ENCODE measurements at places on chromosomes 3 and 15.

- DNase-seq: no peak
Observed at GRCh38 chr15:47186075-47186474, 531.2 kb upstream of the SEMA6D start.

DNA sequence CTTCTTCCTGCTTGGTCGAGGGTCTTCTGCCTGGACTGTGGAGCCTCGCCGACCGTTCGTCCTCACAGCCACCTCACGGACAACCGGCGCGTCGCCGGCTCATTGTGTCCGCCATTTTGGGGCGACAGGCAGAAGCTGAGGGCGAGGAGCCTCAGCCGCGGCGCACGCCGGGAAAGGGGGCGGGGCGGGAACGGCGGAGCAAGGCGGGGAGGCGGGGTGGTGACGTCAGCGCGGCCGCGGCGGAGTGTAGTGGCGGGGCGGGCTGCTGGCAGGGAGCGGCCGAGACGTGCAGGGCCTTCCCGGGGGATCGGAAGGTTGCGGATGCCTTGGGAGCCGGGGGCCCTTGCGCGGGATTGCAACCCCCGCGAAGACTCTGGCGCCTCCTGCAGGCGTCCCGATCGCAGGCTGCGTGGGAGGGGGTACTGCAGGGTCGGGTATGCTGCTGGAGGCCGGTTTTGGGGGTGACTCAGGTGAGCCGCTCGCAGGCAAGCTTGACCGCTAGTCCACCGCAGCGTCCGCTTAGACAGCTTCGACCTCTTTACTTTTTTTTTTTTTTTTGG, at the start of gene WDR82:
Gene WDR82 (minus strand): TSS at position 140 of the 560 bp plus-strand sequence. CDS start 288 bp downstream, outside the sequence.
- DNase-seq: peak; percentile 73

DNA sequence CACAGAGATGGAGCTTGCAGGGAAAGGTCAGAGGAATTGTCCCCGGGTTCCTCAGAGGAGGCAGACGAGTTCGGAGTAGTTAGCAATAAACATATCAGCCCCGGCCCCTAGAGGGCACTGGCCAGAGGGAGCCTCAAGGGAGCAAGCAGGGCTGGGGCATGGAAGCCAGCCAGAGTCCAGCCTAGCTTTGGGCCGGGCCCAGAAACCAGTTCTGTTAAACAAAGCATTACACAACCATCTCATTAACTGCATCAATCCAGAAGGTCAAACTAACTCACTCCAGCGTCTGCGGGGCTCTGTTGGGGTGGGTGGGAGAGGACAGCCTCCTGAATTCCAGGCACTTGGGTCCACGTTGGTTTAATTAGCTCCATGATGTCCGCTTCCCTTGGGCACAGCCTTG, 41.0 kb upstream of the IREB2 start:
- no peak for DNase-seq

DNA sequence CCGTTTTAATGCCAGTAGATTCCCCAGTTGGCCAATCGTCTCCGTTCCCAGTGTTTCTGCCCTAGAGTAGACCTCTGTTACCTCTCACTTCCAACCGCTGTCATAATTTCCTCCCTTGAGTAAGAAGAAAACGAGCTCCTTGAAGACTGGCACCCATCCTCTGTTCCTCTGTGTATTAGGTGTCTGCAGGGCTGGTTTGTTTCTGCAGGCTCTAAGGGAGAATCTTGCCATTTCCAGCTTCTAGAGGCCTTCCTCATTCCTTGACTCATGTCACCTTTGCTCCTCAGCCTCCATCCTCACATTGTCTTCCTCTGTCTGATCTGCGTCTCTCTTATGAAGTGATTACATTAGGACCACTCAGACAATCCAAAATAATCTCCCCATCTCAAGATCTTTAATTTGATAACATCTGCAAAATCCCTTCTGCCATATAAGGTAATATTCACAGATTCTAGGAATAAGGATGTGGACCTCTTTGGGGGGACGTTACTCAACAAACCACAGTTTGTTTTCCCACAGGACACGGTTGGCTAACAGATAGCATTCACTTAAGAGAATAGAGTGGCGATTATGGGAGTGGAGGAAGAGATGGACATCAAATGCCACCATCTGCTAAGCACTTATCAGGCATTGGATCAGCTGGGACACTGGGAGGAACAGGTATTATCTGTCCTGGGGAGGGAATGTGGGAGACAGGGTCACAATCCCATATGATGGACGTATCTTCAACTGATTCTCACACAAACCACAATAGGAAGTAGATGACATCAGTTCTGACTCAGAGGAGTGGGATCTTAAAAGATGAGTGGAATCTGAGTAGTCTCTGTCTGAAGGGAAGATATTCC, 17.1 kb downstream of the ARHGAP31 start:
- no peak for DNase-seq

GRCh38 chr3:18247776-18248310, 177.3 kb downstream of the SATB1 start:
- DNase-seq: no peak

DNA sequence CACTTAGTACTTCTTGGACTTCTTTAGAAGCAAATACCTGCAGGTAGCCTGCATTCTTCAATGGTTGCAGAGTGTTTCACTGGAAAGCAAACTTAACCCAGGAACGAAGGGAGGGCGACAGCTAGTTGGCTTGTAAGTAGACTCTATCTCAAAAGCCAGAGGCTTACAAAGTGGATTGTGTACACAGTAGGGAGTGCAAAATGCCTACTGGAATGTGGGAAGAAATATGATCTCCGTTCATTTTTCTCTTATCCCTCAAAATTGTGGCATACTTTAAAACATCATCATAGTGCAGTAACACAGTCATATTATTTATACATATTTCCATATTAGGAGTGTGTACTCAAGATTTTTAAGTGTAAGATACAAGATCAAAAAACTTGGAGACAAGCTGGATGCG, 155.7 kb downstream of the LIPC start:
- peak; percentile 71 for DNase-seq

- DNase-seq: no peak
Observed at GRCh38 chr3:108127301-108127988, 36.6 kb upstream of the CD47 start.

DNA sequence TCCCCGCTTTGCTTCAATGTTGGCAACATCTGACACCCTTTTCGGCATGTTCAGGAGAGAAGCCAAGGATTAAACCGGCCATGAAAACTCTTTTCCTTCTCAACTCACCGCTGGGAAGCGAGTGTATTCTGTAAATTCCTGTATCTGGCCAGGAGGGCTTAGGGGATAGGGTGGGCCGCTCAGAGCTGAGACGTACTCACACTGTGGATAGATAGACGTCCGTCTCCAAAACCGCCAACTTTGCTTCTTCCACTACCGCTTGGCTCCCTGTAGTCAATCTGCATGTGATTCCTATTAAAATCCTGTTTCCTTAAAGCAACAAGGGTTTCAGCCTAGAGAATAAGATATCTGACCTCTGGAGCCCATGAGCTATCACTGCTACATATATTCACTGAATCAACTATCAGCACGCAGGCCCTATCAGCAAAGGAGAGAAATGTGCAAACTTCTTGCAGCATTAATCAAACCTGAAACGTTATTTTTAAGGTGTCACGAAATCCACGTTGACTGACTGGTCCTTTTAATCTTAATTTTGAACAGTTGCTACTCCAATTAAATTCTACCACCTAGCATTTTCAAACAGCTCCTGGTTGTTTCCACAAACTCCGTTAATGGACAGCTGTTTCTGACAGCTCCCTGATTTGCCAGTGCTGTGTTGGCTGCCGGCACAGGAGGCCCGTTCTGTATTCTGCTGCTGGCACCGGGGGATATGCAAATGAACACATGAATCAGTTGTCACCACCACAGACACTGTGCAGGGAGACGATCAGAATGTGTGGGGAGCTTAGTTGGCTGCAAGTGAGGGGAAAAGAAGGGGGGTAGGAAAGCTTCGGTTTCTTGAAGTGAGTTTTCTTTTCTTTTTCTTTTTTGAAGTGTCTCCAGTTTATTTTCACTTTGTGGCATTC, 438.9 kb upstream of the ARRDC4 start:
- no peak for DNase-seq

DNA sequence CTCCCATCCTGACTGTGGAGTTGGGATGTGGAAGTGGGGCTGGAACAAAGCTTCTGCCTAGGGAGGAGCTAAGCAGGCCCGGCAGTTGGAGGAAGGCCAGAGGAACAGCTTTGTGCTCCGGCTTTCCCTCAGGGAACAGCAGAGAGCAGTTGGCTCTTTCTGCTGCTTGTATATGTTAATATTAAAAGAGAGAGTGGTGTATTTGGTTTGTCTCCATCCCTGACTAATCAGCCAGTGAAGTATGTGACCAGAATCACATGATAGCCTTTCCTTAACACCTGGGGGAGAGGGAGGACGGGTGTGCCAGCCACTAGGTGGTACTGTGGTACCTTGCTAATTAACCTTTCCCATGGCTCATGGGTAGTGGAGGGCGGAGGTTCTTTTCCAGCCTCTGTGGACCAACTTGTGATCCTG, 10.0 kb downstream of the EIF2B5 start:
- no peak for DNase-seq

- no peak for DNase-seq
Observed at GRCh38 chr3:137012097-137012501, 54.3 kb downstream of the IL20RB start.

DNA sequence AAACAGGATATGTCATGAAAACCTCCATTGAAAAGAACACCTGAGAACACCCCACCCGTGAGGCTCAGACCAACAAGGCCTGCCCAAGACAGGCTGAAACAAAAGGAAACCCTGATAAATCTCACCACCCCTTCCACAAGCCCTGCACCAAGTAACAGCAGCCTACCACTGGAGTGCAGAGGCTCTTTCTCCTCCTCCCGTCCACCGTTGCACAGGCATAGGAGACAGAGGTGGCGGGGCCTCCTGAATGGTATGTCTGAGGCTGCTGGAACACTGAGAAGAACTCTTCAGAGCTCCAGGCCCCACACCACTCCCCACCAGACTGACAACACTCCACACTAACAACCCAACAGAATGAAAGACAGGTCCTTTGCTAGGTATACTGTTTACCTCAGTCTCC, 21.4 kb downstream of the CHDH start:
- DNase-seq: no peak

- DNase-seq: no peak
Observed at GRCh38 chr3:29284497-29284896, 3.6 kb downstream of the RBMS3 start.

DNA sequence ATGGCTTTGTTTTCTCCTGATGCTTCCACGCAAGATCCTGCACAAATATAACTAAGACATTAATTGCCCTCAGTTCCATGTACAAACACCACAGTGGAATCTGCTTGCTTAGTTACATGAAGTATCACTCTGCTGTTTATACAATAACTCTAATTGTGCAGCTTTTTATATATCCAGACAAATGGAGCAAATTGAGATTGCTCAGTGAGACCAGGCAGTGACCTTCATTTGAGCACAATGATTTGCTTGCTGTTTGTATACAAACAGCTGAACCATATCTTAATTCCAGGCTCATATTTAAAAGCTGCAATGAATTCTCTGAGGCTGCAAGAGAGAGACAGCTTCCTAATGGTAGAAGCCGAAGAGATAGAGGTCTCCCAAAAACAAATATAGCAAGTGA, 243.7 kb downstream of the CADPS start:
- no peak for DNase-seq

- no peak for DNase-seq
Observed at GRCh38 chr3:128349963-128350599, 116.6 kb downstream of the DNAJB8 start.

GRCh38 chr3:147615035-147615434, 205.9 kb downstream of the ZIC1 start:
- no peak for DNase-seq

DNA sequence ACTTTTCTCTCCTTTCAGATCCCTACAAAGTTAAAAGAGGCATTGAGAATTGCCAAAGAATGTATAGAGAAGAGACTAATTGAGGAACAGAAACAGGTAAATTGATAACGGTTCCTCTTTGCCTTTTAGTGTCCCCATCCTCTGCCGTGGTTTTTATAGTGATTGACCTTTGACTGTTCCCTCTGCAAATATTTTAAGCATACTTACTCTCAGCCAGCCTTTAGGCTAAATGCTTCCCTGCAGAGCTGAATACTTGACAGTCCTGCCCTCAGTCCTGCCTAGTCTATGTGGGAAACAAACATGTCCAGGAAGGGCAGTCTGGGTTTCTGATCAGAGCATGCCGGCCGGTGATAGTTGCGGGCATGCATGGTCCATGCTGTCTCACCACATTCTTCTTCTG, 24.7 kb downstream of the PDHB start:
- DNase-seq: no peak

- no peak for DNase-seq
Observed at GRCh38 chr15:46456456-46456855, 821.6 kb downstream of the SQOR start.

DNA sequence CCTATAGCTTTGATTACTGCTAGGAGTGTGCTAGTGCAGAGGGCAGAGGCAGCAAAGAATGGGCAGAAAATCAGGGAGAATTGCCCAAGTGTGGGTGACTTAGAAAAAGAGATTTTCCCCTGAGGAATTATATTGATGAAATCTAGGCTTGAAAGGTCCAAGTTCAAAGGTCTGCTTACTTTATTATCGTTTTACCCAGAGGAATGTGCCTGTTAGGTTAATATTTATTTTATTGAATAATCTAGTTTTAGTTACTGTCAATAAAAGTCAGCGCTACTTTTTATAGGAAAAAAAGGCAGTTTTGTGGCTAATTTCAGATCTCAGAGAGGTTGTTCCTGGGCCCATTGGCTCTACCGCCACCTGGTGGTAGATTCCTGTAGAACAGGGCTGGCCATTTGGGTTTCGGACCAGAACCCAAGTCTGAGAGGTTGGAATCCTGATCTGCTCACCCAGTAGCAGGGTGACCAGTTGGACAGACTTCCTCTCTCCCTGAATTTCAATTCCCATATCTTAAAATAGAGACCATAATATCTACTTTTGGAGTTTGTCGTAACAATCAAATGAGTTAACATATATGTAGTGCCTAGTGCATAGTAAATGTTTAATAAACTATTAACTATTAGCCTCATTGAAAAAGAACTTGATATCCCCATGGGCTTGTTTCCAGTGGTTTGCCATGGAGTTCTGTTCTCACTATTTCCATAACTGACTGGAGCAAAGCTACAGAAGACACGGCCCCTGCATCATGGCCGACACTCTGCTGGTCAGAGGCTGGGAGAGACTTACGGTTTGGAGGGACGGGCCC, 62.7 kb upstream of the ZNF148 start:
- peak; percentile 31 for DNase-seq

DNA sequence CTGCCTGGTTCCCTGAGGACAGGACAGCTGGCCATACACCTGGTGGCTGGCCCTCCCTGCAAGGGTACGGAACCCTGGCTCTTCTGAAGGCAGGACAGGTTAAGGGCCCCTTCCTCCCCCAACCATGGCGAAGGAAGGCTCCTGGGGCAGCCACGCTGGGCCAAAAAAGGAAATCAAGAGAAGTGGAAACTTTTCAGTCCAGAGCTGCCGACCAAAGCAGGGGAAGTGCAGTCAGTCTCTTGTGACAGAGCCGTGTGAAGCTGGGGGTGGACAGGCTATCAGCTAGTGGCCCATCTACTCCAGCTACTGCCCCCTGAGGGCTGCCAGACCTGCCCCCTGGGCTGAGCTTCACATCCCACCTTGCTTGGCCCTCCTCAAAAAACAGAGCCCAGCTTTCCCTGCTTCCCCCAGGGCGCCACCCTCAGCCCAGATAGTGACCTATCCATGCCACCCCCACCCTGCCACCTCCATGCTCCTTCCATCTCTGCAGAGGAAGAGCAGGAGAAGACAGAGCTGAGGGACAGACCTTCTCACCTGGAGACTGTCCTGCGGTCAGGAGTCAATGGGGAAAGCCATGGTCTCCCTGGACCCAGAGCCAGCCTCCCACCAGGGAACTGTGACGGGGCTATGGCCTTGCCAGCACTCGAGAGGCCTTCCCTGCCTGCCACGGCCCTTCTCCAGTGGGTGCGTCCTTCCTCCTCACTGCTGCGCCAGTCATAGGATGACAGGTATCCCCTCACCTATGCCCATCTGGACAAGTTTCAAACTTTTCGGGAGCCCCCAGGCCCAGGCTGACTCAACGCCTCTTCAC, 4.6 kb downstream of the SEMA7A start:
- no peak for DNase-seq

- no peak for DNase-seq
Observed at GRCh38 chr3:195163719-195164572, 107.0 kb downstream of the XXYLT1 start.
